ENCODE measurements at places on chromosomes 3 and 15. TPM values are rescaled to one million over a fixed set of nuclear protein-coding genes. Genes with fewer than 3 reads are reported as not detected.

GRCh38 chr15:52011711-52012144 is 7.3 kb upstream of the MAPK6 start:
- DNase-seq: peak; percentile 56

- DNase-seq: no peak
Observed at GRCh38 chr15:97783240-97783639, 177.3 kb upstream of the ARRDC4 start.

The LYZL4 gene
- not detected for total RNA-seq

GRCh38 chr15:45471151-45471550 is 51.4 kb downstream of the SLC30A4 start:
- no peak for DNase-seq

GRCh38 chr3:13657660-13658435 is 108.9 kb downstream of the FBLN2 start:
- peak; percentile 42 for DNase-seq

DNA sequence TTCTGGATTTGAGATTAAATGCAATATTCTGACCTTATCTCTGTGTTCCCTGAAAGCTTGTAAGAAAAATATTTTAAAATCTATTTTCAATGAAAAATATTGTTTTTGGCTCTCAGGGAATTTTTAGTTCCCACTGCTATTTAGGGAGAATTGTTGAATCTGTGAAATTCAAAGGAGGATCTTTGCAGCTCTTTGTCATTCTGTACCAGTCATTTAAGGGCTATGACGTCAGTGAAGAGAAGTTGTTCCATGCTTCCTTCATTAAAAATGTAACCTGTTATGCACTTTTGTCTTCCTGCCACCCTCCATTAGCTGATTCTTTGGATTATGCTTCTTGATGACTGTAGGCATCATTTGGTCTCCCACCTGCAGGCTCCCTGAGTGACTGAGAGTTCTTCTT is 427.8 kb upstream of the C2CD4B start:
- DNase-seq: no peak

- DNase-seq: no peak
Observed at GRCh38 chr3:41874022-41874421, 87.9 kb downstream of the ULK4 start.

The RETNLB gene
- total RNA-seq: not detected

DNA sequence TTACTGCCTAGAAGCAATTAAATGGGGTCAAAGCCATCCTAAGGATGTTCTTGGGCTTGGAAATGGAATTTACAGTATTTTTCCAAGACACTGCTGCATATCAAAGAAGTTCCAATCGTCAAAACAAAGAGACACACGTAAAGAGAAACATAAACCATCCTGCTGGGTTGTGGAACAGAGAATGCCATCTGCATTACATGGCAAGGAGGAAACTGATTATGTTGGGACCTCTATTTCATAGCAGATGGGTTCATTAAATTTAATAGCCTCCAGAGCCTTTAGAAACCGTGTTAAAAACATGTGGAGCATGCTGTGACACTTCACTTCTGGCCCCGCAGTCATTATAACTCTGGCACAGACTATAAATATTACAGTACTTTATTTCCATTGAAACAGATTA is 154.6 kb downstream of the LRTM1 start:
- DNase-seq: no peak

The FBXW12 gene
- total RNA-seq: not detected

The UROC1 gene
- total RNA-seq: not detected

- DNase-seq: peak; percentile 44
Observed at GRCh38 chr3:160395297-160395696, 3.7 kb downstream of the IFT80 start.

DNA sequence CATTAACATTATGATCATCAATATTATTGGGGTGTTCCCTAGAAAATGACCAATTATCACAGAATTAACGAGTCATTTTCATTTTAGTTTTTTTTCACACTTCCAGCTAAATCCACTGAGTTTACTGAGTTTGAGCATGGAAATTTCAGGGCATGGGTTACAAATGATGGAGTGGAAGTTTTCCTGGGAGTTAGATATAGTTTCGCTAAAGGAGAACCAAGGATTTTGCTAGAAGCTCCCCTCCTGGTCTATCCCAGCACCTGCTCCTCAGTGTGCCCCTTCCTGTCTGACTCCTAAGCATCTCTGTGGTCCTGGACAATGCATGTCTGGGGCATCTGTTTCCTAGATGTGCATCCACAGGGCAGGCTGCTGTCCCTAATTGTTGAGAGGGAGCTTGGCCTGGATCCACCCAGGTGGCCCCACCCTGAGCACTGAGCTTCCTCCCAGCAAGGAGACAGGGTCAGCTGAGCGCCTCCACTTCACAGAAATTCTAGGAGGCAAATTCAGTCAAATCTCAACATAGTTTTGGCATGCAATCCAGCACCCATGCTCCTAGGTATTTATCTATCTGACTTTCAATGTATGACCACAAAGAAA is 102.3 kb upstream of the GOLGA6L6 start:
- DNase-seq: no peak

The AMOTL2 gene
- total RNA-seq: 41.6 TPM

GRCh38 chr3:42056840-42057239 is 34.3 kb upstream of the TRAK1 start:
- DNase-seq: no peak

DNA sequence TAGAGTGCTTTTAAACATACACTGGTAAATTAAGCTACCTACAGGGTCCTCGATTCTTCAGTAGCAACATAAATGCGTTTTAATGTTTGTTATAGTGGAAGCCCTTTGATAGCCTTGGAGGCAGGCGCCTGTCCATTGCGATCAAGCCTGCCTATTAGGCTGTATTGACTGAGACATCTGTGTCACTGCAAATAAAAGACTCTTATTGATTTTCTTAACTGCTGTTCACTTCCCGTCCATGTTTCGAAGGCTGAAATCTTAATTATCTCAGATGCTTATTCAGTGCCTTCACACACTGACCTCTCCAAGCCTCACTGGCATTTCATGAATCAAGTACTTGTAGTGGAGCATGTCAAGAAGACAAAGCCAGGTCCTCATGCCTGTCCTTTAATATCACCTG is 51.1 kb downstream of the MAP2K5 start:
- DNase-seq: no peak

- peak; percentile 4 for DNase-seq
Observed at GRCh38 chr15:61857169-61857829, 202.9 kb downstream of the VPS13C start.

- DNase-seq: peak; percentile 43
Observed at GRCh38 chr3:152183473-152183872, 85.3 kb upstream of the MBNL1 start.

DNA sequence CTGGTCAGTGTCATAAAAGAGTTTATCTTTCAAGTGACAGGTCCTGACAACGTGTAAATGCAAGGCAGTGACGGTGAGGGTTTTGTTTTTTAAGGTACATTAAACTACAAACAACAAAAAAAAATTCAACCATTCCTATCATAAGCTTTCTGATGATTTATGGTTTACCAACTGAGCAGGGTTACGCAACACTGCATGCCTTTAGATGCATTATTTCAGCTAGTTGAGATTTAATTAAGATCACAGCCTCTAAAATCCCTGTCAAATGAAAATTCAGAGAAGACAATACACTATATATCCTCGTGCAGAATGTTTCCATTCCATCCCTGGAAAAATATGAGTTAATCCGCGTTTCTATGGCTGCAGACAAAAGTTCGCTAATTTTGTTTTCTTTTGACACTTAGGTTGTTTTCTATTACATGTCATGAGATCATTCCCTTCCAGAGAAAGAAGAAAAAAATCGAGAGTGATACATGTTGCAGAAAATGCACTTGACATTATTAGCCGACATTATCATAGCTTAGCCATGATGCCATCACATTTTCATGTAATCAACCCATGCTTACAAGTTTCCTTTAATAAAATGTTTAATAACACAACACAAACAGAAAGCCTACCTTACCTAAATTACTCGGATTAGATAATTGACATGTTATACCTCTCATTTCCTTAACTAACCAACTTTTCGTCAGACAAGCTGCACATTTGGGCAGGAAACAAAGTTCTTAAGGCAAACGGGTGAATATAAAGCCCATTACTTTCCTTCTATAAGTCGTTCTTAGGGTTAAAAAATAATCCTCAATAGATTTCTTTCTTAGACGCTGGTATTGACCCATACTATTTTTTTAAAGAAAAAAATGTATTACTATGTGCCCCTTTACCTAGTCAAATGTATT is 521.2 kb downstream of the FOXP1 start:
- DNase-seq: peak; percentile 68

GRCh38 chr15:45347033-45347432 is 31.3 kb downstream of the GATM start:
- no peak for DNase-seq

DNA sequence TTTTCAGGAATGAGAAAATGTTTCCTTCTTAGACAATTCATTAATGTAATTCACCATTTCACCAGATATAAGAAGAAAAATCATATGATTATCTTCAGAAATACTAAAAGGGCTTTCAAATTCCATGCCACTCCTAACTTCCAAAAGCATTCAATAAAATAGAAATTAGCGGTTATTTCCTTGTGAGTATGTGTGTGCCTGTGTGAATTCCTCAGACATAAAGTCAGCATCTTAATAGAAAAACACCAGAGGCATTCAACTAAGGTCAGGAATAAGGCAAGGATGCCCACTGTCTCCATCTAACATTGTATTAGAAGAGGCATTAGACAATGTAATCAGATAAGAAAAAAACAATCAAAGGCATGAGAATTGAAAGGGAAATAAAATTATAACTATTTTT is 88.4 kb downstream of the PLCH1 start:
- no peak for DNase-seq

DNA sequence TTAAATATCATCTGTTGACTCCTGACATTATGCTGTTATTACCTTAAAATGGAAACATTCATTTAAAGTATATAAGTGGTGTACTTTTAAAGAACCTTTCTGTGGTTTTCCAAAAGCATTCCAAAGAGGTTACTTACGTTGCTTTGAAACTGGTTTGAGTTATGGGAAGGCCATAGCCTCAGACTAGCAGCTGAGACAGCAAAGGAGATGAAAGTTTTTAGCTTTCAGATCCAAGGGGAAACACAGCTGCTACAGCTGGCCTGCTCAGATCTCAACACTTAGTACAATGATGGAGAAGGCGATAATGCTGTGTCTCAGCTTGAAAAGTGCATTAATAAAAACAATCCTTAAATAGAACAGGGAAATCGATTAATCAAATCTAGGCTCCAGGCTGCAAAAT is 921.1 kb downstream of the ROBO1 start:
- DNase-seq: no peak
